ENCODE measurements at places on chromosomes 3 and 15.

DNA sequence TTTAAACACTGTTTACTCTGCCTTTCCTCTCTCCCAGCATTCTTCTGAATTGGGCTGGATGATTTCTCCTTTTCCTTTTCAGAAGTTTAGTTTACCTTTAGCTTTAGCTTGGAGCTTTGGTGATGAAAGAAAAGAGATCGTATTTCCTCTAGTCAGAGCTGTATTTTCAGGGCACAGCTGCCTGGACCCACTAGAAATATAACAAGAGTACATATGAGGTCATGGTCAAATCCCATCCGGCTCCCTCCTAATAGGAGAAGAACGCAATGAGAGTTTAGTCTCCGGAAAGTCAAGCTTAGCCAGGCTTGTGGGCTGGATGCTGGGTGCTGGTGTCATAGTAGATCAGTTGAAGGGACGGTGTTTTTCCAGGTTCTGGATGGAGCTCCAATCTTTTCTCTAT lies 177.1 kb upstream of the PFN2 start:
- DNase-seq = no peak

DNA sequence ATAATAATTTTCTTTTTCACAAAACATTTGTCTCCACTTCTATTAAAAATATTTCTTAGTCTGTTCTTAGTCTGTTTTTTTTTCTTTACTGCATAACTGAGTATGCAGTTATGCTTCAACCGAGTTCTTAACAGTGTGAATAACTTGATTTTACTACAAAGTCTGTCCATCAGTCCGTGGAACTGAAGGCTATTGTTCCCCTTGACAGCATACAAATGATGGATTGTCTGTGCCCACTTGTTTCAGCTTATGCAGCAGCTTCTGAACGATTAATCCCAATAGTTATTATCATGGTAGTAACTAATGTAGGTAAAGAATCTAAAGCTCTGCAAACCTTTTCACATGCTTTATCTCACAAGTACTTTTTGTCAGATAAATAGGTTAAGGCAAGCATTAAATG lies 150.7 kb downstream of the SSR3 start:
- no peak for DNase-seq

DNA sequence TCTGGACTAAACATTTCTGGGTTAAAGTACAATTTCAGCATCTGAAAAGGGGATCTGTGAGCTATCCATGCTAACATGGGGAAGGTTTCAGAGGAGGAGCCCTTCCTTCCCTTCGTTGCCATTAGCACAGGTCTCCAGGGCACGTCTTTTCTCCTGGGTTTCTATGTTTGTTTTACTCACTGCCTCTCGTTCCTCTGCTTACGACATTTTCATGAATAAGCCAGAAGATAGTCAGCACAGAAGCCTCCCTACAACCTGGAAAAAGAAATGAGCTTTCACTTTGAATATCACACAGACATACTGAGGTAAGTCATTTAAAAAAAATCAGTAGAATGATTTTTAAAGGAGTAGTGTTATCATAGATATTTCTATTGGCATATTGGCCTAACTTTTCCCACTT lies 117.2 kb upstream of the KCNMB2 start:
- no peak for DNase-seq

DNA sequence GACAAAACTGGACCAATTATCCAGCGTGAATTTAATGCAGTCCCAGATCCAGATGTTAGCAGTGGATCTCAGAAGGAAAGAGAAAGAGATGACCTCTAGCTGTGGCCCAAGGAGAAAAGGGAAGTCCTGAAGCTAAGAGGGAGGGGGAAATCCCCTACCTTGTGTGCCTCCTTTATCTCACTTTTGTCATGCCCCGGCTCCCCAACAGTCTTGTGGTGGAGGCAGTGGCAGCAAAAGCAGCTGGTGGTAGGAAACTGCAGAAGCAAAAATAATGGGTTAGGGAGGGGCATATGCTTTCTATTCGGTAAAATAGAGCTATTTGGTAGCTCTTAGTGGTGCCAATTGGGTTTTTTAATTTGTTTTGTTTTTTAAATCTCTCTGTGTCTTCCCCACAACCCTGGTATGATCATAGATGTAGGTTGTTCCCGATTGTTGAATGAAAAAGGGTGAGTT lies 56.5 kb downstream of the MCTP2 start:
- DNase-seq = peak; percentile 81

GRCh38 chr3:141421639-141422319 lies 53.5 kb downstream of the ZBTB38 start:
- no peak for DNase-seq

DNA sequence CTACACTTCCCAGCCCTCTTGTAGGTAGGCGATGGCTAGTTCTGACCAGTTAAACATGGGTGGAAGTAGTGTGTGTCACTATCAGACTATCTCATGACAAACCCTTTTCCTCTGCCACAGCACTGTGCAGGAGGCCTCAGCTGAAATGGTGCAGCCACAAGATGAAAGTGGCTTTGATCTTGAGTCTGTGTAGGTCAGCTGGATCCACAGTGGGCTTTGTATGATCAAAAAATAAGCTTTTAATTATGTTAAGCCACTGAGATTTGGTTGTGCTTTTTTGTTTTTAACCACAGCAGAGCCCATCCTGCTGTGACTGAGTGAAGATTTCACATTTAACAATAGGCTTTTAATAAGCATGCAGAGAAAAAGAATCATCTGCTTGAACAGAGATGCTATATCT lies 19.7 kb downstream of the RCN2 start:
- DNase-seq = no peak

- DNase-seq = peak; percentile 40
These were observed 39.5 kb downstream of the SLC6A6 start for GRCh38 chr3:14441920-14442300.

GRCh38 chr3:44424758-44425157 lies 52.7 kb downstream of the ZNF445 start:
- no peak for DNase-seq

GRCh38 chr3:126468028-126468891 lies 7.4 kb downstream of the ZXDC start:
- no peak for DNase-seq

Data from CD4-positive, alpha-beta T cell treated with Interleukin-15 for 1 hour (primary cell).